ENCODE measurements at places on chromosomes 16 and 17. TPM values are rescaled to one million over a fixed set of nuclear protein-coding genes. Genes with fewer than 3 reads are reported as not detected.

The SMURF2 gene
- total RNA-seq = 32.1 TPM

The MAP3K3 gene
- 12.9 TPM for total RNA-seq

The ZNF689 gene
- 9.2 TPM for total RNA-seq

The KLHL10 gene
- 0.19 TPM for total RNA-seq

The CDH15 gene
- total RNA-seq = not detected

The HOXB5 gene
- 2.7 TPM for total RNA-seq

The SLC13A2 gene
- total RNA-seq = 0.16 TPM

The KRTAP3-1 gene
- not detected for total RNA-seq

The KRT33A gene
- total RNA-seq = not detected

The CMIP gene
- 81.3 TPM for total RNA-seq
